ENCODE measurements at places on chromosomes 2 and 18.

GRCh38 chr2:174704642-174705041 is 59.6 kb downstream of the CHRNA1 start:
- DNase-seq = no peak

GRCh38 chr2:113203217-113203530 is 29.4 kb downstream of the PSD4 start:
- no peak for DNase-seq

DNA sequence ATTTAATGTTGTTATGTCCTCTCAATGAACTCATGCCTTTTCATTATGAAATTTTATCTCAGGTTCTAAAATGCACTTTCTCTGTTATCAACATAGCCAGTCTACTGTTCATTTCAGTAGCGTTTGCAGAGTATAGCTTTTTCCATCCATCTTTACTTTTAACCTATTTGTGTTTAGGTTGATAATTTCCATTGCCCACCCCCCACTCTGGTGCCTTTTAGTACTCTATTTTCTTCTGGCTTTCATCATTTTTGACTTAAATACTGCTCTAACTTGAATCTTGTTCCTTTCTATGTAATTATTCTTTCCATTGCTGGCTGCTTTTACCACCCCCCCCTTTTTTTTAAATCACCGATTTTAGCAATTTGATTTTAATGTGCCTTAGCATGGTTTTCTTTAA is 585.0 kb upstream of the LRATD1 start:
- no peak for DNase-seq

GRCh38 chr2:162252153-162252552 is 8.9 kb upstream of the FAP start:
- DNase-seq = no peak

- DNase-seq = no peak
Measured at GRCh38 chr2:165586019-165586418, 116.5 kb downstream of the CSRNP3 start.

DNA sequence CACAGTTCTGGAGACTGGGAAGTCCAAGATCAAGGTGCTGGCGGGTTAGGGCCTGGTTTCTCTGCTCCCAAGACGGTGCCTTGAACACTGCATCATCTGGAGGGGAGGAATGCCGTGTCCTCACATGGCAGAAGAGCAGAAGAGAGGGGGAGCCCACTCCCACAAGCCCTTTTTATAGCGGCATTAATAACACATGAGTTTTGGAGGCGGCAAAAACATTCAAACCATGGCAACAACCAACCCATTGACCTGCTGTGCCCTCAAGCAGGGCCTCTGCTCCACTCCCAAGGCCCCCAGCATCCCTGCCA is 62.0 kb downstream of the SMAD7 start:
- no peak for DNase-seq

DNA sequence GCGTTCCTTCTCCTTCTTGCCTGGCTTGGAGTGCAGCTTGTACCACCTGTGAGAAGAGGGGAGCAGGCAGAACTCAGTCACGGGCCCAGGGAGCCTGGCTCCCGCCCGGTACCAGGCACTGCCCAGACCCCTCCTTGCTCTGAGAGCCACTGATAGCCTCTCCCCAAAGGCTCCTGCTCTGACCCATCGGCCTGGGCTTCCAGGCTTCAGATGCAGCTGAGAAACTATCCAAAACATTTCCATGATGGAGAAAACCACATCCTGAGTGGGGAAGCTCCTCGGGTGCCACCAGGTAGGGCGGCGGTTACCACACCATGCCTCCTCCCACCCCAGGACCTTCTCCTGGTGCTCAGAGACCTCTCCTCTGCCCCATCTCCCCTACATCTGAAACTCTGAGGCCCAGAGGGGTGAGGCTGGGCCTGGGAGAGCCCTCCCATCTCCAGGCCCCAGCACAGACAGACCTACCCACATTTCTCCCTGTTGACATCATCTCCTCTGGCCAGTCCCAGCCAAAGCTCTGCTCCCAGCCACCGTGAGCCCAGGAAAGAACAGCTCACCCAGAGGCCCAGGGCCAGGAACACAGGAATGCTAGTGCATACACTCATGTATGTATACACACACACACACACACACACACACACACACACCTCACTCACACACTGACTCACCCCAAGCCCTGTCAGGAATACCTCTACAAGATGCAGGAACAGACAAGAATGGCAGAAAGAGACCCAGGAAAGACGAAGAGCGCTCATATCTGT is 17.9 kb upstream of the SFXN5 start:
- DNase-seq = no peak

- no peak for DNase-seq
Measured at GRCh38 chr2:149924028-149924427, 336.5 kb upstream of the MMADHC start.

DNA sequence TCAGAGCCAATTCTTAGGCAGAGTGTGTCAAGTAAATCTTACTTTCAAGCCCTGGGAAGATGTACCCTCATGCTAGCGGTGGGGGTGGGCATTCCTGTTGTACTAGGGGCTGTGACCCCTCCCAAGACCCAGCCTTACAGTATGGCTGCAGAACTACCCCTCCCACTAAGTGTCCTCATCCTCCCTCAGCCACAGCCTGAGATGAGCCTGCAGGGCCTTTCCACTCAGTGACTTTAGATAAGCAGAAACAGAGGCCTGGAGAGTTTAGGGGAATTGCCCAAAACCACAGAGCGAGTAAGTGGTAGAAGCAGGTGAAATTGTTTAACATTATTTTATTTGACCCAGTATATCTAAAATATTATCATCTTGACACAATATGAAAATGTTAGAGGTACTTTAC is 36.6 kb downstream of the TTC32 start:
- DNase-seq = no peak

- no peak for DNase-seq
Measured at GRCh38 chr18:407191-407590, 93.3 kb downstream of the COLEC12 start.

DNA sequence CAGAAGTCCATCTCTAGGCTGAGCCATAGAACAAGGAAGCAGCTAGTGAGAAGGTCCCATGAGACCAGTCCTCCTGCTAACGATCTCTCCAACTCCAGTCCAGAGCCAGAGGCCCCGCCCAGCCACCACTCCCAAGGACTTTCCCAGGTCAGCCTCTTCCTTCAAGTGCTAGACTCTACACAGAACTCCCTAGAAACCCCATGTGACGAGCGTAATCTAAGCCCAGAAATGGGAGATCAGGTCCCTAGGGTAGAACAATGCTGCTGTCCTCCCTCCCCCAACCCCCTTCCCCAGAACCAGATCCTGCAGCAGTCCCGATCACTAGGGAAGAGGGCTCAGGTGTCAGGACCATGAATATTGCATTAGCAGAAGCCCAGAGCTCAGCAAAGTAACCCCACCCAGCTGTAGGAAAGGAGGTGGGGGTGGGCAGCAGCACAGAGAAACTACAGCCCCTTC is 6.9 kb downstream of the DCTN1 start:
- DNase-seq = no peak
